ENCODE measurements at places on chromosomes 4 and X.

DNA sequence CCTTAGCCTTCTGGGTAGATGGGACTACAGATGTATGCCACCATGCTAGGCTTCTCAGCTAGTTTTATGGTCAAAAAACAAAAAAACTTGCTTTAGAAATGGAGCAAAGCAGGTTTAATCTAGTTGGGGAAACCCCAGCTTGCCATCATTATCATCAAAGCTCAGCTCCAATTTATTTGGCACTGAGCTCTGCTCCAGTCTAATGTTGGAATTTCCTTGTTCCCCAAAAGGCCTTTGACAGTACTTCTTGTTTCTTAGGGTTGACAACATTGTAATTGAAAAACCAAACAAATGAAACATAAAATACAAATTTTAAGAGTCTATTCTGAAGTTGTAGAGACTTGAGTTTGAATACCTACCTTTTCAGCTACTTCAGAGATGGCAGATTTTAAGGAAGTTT, 48.0 kb downstream of the MRPL1 start:
- no peak for DNase-seq

- no peak for DNase-seq
These were observed 269.9 kb upstream of the FAT4 start for GRCh38 chr4:125044886-125045285.

GRCh38 chrX:12700745-12701144, 90.5 kb upstream of the PRPS2 start:
- DNase-seq = peak; percentile 58

- no peak for DNase-seq
These were observed 253.9 kb upstream of the PPARGC1A start for GRCh38 chr4:24143741-24144140.

GRCh38 chrX:44937606-44938005, 64.6 kb downstream of the KDM6A start:
- DNase-seq = no peak

DNA sequence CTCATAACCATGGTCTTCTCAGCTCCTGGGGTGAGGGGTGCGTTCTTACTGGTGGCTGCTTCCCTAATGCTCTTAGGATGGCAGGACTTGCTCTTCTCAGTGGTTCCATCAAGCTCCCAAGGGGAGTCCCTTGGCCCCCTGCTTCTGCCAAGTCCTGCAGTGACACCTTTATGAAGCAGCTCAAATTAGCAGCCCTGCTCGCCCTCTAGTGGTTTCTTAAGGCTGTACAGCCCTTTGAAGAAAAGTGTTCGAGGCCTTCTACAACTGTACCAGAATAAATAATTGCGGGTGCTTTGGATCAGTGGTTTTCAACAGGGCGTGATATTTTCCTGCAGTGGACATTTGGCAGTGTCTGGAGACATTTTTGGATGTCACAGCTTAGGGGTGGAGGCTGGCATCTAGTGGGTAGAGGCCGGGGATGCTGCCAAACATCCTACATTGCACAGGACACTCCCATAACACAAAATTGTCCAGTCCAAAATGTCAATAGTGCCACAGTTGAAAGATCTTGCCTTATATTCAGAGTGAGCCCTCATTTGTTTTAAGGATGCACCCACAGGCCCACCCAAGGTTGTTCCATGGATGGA, 204.7 kb upstream of the S100G start:
- DNase-seq = no peak

GRCh38 chr4:106898621-106899230, 137.4 kb downstream of the DKK2 start:
- DNase-seq = no peak

GRCh38 chr4:169659716-169660670, 39.6 kb downstream of the CLCN3 start:
- peak; percentile 65 for DNase-seq

GRCh38 chr4:118772767-118773428, 63.0 kb downstream of the SEC24D start:
- DNase-seq = no peak

DNA sequence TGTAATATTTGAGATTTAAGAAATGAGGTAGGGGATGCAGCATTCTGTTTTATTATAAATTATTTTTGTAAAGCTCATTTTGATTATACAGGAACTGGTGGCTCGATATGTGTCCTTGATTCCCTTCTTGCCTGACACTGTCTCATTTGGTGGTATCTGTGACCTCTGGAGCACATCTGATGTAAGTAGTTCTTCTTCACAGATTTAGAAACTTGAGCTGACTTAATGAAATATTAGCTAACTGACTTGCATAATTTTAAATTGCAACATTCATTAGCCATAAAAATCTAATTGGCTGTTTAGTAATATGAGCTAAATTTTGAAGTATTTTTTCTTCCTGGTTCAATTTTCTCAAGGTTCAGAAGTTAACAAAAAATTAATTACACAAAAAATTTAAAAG, 69.1 kb downstream of the FBXL5 start:
- no peak for DNase-seq

GRCh38 chr4:185128272-185129119, 14.6 kb upstream of the SLC25A4 start:
- DNase-seq = peak; percentile 26

DNA sequence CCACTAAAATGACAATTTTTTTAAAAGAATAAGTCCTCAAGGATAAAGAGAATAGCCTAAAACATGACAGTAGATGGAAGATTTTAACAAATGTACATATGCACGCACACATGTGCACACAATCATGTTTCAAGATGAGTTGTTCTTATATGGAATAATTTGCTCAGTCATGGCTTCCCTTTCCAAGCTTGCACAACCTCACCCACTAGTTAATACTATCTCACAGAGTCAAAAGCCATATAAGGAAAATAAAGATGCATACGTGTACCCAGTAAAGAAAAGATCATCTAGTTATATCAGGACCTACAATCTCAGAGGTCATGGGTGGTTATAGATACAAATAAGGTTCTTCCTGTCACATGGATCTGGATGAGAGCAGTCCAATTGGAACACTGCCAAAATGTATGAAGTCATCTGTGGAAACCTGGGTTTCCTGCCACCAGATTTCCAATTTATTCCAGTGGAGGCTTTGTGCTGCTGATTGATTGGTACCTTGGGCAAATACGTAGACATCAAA, 56.1 kb downstream of the FAM13A start:
- no peak for DNase-seq

- no peak for DNase-seq
These were observed 10.9 kb upstream of the PCDH18 start for GRCh38 chr4:137543198-137543597.

GRCh38 chr4:60249784-60250183, 950.3 kb upstream of the ADGRL3 start:
- no peak for DNase-seq

GRCh38 chrX:123173833-123174232, 10.2 kb upstream of the GRIA3 start:
- no peak for DNase-seq

GRCh38 chrX:41956027-41956426, 32.7 kb upstream of the CASK start:
- no peak for DNase-seq

DNA sequence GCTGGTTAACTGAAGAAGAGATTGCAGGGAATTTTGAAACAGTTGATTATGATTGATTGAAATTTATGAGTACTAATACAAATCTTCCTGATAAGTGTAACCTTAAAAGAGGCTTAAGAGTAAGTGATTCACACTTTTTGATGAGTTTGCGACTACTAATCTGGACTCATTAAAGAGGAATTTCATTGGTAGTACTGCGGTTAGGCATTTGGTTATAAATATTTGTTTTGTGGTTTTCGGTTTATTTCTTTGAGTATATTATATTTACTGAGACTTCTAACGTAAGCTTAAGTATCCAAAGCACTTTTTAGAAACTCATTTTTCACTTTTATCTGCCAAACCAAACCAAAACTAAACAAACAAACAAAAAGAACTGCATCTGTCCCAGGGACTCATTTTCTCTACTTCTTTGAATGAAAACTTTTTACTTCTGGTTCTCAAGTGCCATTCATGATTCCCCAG, 20.7 kb downstream of the SLIT2 start:
- DNase-seq = no peak

DNA sequence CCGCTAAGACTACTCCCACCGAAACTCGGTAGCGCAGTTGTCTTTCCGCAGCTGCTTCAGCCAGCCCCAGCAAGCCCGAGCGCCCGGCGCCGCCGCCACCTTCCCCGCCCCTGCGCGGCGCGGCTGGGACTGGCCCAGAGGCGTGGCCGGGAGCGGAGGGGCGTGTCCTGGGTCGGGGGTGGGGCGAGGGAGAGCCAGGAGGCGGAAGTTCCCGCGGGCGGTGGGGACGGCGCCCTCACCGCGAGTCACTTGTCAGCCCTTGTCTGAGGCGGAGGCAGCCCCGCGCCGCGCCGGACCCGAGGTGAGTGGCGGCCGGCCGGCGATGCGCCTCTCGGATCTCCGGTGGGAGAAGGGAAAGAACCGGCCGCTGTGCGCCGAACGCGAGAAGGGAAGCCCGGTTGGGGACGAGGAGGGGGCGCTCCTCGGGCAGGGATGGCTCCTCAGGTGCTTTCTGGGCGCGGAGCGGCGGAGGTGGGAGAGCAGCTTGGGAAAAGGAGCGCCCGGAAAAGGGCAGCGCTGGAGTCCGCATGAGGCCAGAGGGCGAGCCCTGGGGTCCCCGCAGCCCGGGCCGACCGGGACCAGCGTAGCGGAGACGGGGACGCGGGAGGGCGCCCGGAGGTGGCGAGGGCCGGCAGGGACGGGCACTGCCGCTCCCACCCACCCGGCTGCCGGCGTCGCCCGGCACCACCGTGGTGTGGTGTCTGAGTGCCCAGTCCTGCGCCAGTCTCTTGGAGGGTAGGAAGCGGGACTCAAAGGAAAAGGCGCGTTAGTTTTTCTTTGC, at the start of gene PDLIM5:
Gene PDLIM5, plus strand, starts transcription at position 248 of the 781 bp plus-strand sequence. CDS start 3,347 bp downstream, outside the sequence.
- DNase-seq = peak; percentile 90

DNA sequence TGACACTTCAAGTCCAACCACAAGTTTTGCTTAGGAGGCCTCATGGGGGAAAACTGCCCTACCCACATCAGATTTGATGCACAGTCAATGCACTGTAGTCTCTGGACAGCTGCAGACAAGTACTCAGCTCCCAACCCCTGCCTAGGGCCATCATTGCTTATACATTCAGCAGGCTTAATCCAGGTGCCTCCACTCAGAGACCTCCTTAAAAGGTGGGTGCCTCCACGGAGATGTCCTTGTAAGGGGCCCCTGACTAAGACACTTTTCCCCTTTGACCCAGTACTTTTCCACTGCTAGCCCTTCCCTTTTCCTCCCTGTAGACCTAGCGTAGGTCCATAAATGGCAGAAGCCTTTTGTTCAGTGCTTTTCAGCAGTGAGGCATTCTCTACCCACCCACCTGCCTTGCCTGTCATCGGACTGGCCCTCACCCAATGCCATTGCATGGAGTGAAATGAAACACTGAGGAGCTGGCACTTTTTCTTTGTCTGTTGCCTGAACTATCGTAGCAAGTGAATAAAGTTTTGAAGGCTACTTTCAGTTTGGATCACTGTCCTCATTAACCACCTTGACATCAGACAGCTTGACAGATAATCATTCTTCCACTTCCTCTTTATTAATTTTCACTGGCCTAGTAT, 23.8 kb upstream of the PLK4 start:
- no peak for DNase-seq

DNA sequence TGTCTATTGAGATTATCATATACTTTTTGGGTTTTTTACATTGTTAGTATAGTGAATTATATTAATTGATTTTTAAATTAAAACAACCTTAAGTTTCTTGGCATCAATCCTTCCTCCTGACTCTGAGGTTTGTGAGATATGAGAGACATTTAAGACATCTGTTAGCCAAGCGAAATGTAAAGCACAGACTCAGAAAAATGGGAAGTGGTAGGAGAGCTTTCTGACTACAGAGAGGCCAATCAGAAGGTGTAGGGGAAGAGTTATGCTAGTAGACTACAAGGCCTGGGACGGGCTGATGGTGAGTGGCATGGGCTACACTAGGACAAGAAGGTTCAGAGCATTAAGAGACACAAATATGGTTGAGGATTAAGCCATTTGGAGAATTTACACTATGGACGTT, 255.4 kb downstream of the PRDM5 start:
- DNase-seq = no peak

Measured in pancreas (tissue), 10 donors.